ENCODE measurements at places on chromosomes 16 and 17.

GRCh38 chr17:64084940-64085649 is 44.8 kb downstream of the ERN1 start:
- DNase-seq, result no peak

DNA sequence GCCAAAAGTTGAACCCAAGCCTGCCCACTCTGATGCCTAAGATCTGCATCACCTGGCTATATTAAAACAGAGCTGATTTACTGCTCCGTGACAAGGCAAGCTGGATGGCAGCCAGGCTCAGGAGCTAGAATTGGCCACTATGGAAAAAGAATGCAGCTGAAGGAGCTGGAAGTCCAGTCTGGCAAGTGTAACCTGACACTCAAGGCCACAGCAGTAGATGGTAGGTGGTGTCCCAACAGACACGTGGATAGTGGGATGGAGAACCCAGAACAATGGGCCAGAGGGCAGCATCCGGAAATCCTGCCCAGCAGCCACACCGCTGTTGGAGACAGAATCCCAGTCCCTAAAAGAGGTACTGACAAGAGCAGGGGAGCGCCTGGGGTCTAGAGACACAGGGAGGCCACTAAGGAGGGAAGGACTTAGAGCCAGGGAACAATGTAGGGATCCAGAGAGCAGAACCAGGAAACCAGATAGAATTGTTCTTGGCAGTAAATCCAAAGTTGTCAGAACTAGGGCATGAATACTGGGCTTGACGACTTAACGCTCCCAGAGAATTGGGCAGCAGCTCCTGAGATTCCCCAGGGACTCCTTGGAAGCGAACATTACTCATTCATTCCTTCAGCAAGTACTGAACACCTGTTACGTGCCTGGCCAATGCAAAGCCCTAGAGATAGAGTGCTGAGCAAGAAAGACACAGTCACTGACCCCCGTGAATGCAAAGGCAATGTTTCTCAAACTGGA is 85.7 kb downstream of the CDYL2 start:
- DNase-seq, result peak; percentile 78

- no peak for DNase-seq
These were observed 42.0 kb downstream of the PITPNM3 start for GRCh38 chr17:6514371-6514770.

- no peak for DNase-seq
These were observed 55.3 kb downstream of the SKAP1 start for GRCh38 chr17:48374650-48375230.

- DNase-seq, result no peak
These were observed 225.4 kb downstream of the CNTNAP4 start for GRCh38 chr16:76502555-76502954.

GRCh38 chr17:66605541-66605940 is 229.4 kb upstream of the CACNG5 start:
- no peak for DNase-seq

DNA sequence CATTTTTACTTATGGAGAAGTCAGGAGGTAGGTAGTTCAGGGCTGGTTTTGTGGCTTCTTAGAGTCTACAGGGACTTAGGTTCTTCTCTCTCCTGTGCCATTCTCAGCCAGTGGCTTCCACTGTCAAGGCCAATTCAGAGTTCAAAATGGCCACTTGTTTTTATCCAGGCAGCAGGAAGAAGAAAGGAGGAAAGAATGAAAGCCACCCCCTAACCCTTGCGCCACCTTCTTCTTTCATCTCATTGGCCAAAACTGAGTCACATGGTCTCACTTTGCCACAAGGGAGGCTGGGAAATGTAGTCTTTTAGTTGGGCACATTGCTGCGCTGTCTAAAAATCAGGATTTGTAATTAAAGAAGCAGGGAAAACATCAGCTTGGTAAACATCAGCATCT is 60.8 kb upstream of the MED9 start:
- DNase-seq, result no peak

DNA sequence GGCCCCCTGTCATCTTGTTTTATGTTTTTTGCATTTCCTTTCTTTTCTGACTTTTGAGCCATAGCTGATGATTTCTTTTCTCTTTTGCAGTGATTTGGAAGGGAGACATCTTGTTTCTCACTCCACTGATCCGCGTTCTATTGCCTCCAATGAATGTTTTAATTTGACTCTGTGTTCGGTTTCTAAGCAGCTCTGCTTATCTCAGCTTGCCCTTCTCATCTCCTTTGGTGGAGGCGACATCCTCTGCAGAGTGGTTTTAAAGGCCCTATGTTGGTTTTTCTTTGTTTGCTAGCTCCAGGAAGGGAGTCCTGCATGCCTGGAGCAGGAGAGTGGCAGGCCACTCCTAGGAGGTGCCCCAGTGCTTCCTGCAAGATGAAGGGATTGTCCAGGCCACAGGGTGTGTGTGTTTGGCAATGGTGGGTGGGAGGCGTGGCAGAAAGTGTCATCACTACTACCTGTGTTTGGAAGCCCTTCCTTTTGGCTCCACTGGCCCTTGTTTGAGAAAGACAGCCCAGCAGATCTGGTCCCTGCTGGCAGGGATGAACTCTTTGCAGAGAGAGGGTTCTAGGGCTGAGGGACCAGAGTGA is 13.6 kb downstream of the SMPD3 start:
- no peak for DNase-seq

DNA sequence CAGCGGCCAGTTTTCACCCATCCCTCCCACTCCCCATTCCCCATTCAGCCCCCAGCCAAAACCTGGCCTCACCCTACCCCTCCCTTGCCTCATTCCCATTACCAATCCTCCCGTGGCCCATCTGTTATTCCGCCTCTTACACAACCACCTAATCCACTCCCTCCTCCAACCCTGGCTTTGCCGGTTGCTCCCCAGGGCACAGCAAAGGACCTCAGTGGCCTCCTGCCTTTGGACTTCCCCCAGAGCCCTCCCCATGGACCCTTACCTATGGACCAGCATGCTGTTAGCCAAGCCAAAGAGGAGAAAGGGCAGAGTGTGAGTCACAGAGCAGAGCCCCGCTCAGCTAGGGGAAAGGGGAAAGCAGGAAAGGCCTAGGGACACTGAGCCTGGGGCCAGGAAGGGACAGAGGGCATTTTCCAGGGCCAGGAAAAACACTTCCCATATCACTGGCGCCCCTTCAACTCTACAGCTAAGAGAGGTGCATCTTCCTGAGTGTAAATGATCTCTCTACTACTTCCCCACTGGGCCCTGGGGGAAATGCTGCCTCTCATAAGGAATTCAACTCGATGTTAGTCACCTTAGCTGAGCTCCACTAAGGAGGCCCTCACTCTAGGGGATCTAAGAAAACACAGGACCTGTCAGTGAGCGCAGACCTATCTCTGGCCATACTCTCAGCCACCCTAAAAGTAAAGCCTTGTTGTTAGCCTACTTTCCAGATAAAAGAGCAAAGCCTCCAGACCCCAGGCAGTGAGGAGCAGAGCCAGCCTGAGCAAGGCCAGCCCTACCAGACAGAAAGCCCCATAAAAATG is 10.6 kb downstream of the PEMT start:
- no peak for DNase-seq

- DNase-seq, result no peak
These were observed 1.5 kb downstream of the HOXB4 start for GRCh38 chr17:48576479-48577309.

- no peak for DNase-seq
These were observed 93.2 kb upstream of the RBBP6 start for GRCh38 chr16:24446189-24446588.

DNA sequence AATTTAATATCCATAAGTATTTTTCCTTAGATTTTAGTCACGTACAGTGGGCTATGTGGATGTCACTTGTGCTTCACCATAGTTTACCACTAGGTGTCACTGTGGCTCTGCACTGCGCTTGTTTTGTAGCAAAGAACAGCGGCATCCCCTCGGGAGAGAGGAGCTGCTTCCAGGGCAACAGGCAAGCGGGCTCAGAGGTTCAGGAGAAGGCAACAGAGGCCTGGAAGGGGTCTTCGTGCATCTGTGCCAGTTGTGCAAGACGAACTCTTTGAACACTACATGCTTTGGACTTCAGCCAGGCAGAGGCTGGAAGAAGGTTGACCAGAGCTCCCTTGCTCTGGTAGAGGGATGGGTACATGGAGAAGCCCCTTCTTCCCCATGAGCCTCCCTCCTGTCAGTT is 20.6 kb downstream of the CYB561 start:
- no peak for DNase-seq

- DNase-seq, result no peak
These were observed 41.9 kb upstream of the RHBDL3 start for GRCh38 chr17:32223703-32224102.

DNA sequence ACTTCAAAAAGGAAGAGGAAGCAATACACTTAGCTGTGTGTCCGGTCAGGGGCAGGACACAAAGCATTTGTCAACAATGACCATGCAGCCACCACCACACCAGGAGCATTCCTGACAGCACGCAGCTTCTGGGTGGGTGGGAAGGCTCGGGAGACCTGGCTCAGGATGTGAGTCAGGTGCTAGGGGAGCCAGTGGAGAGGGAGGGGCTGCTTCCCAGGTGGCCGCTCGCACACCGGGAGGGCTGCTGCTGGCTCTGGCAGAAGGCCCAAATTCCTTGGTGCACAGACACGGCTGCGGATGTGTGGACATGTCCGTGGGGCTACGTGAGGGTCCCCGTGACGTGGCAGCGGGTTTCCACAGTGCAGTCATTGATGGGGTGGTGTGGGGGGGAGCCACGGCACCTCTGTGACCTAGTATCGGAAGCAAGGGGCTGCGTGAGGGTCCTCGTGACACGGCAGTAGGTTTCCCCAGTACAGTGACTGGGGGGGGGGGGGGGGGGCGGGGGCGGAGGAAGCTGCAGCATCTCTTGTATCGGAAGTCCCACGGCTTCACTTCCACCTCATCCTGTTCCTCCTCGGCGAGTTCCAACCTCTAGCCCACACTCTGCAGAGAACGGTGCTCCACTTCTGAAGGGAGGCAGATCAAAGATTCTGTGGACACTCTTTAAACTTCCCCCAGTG is 112.8 kb downstream of the ZNF778 start:
- DNase-seq, result no peak

- no peak for DNase-seq
These were observed 1.3 kb downstream of the LHX1 start for GRCh38 chr17:36938566-36939051.

- DNase-seq, result no peak
These were observed 47.2 kb downstream of the PITPNM3 start for GRCh38 chr17:6509031-6509771.

DNA sequence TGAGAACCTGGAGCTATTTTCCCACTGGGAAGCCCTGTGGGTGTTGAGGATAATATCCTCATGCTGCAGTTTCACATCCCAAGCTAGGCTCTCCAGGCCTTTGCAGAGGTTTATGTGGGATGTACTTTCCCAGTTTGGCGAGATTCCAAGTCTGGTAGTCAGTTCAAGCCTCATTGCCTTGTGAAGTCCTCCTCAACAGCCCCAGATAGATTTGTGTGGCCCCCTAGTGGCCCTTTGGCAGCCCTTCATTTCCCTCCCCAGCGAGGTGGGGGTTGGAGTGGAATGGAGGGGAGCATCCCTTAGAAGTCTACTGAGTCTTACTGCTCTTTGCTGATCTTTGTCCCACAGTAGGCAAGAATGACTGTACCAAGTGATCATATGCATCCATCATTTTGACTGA is 137.9 kb downstream of the CDH11 start:
- DNase-seq, result peak; percentile 50

- no peak for DNase-seq
These were observed 774 bp upstream of the MAF start for GRCh38 chr16:79601092-79601930.

DNA sequence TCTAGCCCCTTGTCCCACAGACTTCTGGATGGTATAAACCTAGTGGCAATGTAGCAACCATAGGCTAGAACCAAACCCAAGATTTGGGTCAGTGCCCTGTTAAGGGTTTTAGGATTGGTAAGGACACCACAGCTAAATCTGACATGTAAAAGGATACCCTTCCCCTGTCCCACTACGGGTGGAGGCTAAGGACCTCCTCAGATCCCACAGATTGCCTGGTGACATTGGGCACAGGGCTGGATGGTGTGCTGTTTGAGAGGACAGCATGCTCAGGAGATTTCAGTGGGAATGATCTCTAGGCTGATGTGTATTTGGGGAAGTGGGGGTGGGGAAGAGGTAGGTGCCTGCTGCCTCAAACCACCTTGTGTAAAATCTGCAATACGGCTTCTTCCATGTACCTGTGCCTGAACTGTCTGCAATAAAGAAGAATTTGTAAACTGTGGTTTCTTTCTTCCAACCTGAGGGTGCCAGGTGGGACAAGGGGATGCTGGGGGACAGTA is 671 bp upstream of the EDC4 start:
- DNase-seq, result no peak

DNA sequence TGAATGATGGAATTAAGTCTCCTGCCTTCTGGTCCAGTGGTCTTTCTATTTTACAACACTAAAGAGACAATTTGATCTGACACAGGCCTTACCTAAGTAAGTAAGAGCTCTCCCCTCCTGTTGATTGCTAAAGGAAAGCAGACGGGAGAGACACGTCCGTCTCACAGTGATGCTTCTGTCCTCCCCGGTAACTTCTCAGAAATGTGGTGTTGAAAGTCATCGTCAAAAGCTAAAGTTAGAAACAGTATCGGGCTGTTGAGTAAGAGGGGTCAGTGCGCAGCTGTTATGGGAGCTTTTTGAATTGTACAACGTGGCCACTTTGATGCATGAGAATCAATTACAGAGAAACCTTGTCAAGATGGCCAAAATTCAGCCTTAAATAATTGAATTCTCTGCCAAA is 1.9 kb upstream of the RBFOX1 start:
- no peak for DNase-seq

DNA sequence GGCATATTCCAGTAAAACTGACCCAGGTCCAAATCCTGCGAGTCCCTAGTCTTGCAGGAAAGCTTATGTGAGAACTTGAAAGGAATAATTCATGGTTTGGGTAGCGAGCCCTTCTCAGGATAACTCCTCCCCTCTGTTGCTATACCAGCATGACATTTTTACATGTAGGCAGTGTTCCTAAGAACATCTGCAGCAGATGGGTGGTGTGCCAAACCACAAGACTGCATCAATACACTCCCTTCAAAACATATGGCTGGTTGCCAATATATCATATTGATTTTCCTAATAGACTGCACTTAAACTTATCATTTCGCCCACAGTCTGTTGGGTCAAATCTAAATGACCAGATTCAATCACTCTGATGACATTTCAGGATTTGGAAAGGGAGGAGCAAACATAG is 19.9 kb downstream of the PSME3IP1 start:
- DNase-seq, result no peak

GRCh38 chr17:58436805-58437239 is 19.5 kb upstream of the RNF43 start:
- DNase-seq, result no peak

DNA sequence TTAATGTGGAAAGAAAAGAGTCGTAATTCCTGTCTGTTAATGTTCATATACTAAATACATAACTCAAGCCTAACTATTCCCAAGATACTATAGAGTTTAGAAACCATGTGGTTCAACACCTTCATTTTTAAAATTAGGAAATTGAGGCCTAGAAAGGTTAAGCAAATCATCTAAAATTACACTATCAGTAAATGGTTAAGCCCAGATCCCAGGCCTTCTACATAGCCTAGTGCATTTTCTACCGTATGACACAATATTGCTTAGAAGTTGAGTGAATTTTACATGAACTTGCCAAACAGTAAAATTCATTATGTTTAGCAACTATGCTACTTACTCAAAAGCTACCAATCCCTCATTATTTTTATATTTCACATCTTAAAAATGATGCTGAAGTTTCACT is 6.8 kb downstream of the NACA2 start:
- no peak for DNase-seq

- no peak for DNase-seq
These were observed at the start of gene RAPGEFL1 for GRCh38 chr17:40177275-40177874. Gene RAPGEFL1, plus strand, starts transcription at chr17:40177470. Its CDS starts 392 bp downstream, at chr17:40177862.
